ENCODE measurements at places on chromosomes 13 and 19. TPM values are rescaled to one million over a fixed set of nuclear protein-coding genes. Genes with fewer than 3 reads are reported as not detected.

Gene ZNF625
- total RNA-seq: 1.3 TPM

Gene MBD3L3
- not detected for total RNA-seq

DNA sequence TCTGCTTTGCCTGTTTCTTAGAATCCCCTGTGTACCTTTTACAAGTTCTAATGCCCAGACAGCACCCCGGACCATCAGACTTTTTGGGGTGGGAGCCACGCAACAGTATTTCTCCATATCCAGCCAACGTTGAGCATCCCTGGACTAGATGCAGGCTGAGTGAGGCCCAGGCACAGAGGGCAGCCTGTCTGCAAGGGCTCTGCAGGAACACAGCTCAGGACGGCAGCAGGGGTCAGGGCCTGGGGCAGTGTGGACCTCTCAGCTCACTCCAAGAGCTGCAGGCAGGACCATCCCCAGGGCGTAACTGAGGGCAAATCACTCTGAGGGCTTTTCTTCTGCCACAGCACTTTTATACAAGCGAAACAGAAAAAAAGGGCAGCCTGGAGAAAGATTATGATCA, 95.8 kb downstream of the DNAJC15 start:
- no peaks in the 10 kb centered on the region for H3K36me3 ChIP-seq
- no peak overlapping the region for H3K27ac ChIP-seq
- no peak overlapping the region for H3K4me3 ChIP-seq
- no peaks in the 10 kb centered on the region for H3K4me1 ChIP-seq
- no peak for DNase-seq
- no peaks in the 10 kb centered on the region for H3K27me3 ChIP-seq

GRCh38 chr13:52787235-52787634, 47.6 kb upstream of the CNMD start:
- no peak overlapping the region for H3K27ac ChIP-seq
- H3K4me1 ChIP-seq: no peaks in the 10 kb centered on the region
- no peaks in the 10 kb centered on the region for H3K27me3 ChIP-seq
- H3K4me3 ChIP-seq: no peak overlapping the region
- no peak for DNase-seq

Gene EPSTI1
- 3.6 TPM for total RNA-seq

DNA sequence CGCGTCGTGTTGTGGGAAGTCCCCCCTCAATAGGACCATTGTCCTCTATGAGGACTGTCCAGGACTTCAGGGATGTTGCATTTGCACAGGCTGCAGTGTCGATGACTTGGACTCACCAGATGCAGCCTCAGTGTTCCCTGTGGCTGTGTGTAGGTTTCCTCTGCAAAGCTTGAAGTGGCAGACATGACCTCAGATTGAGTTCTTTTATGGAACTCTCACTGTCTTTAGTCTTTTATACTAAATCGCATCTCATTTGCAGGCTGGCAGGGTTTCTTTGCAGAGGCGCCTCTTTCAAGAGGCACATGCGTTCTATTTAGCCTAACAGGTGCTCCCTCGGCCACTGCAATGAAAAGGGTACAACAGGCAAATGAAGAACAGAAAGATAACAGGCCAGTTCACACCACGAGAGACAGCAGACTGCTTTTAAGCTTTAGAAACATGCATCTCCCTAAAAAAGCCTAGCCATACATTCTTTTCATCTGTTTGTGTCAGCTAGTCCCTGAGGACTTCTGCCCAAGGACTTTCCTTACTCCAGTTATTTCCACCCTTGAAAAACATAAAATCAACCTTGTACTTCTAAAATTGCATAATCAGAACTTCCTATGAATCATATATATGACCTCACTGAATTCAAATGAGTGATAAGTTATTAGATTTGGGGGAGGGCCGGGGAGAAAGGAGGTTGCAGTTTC, 118.4 kb downstream of the RAB20 start:
- no peaks in the 10 kb centered on the region for H3K4me1 ChIP-seq
- no peaks in the 10 kb centered on the region for H3K27me3 ChIP-seq
- no peak for DNase-seq
- no peaks in the 10 kb centered on the region for H3K36me3 ChIP-seq
- H3K4me3 ChIP-seq: no peak overlapping the region

Gene TMEM147
- total RNA-seq: 30.6 TPM

Gene AMER2
- total RNA-seq: not detected

- no peak for DNase-seq
- H3K27ac ChIP-seq: no peak overlapping the region
- H3K4me1 ChIP-seq: no peaks in the 10 kb centered on the region
- H3K36me3 ChIP-seq: no peaks in the 10 kb centered on the region
Measured at GRCh38 chr13:21080593-21080891, 19.2 kb upstream of the LATS2 start.

DNA sequence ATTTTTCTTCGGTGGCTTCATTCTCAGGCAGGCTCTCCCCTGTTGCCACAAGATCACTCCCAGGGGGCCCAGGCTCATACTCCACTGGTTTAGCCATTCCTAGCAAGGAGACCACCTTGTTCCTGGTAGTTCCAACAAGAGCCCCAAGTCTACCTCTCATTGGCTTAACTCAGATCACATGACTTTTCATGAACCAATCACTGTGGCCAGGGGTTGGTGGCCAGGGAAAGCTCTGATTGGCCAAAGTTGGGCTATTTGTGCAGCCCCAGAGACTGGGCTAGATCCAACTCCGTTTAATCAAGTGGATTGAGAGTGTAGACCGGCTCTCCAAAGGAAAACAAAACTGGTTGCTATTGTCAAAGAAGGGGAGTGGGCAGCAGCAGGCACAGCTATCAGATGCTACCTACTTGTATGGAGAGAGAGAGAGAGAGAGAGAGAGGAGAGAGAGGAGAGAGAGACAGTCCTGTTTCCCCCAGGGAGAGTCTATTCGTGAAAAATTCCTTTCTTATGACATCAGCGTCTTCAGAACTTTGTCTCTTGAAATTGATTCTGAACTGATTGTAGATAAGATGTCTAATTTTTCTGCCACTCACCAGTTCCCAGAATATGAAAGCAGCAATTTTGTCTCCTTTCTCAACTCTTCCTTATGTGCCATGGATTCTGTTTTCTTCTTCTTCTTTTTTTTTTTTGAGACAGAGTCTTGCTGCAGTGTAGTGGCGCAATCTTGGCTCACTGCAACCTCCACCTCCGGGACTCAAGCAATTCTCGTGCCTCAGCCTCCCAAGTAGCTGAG, 5.9 kb downstream of the CEACAM19 start:
- H3K4me1 ChIP-seq: no peaks in the 10 kb centered on the region
- H3K4me3 ChIP-seq: no peak overlapping the region
- no peaks in the 10 kb centered on the region for H3K27me3 ChIP-seq
- DNase-seq: no peak
- H3K36me3 ChIP-seq: no peaks in the 10 kb centered on the region

Gene IL27RA
- total RNA-seq: 3.0 TPM

DNA sequence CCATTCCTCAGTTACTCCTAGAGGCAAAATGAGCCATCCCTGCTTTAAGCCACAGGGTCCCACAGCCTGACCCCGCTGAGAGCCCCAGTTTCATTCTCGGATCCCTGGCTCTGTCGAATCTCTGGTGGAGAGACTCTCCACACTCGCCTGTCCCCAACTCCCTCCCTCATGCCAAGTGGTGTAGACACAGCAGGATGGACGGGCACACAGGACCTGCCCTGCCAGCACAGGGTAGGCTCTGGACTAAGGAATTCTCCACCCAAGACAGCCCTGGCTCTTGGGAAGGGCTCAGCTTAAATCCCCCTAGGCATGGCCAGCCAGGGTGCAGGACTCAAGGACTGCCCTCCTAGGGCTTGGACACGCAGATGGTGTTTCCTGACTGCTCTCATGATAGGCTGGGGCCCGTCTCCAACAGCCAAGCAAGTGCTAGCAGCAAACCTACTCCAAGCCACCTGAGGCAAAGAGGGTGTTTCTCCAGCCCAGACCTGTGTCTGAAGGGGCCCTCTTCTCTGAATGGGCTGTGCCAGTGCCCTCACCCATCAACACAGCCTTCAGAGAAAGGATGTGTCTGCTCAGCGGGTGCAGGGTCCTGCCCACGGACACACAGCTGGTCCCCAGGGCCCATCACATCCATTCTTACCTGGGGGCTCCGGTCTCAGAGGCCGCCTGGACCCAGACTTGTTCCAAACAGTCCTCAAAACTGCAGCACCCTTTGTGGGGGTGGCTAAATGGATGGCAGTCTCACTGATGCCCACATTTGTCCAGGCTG, 65.3 kb downstream of the PEPD start:
- no peaks in the 10 kb centered on the region for H3K27me3 ChIP-seq
- H3K4me3 ChIP-seq: no peak overlapping the region
- no peaks in the 10 kb centered on the region for H3K4me1 ChIP-seq
- peaks cover 14% of the 10 kb centered on the region for H3K36me3 ChIP-seq
- peak; percentile 38 for DNase-seq
- no peak overlapping the region for H3K27ac ChIP-seq

Gene TMEM221
- not detected for total RNA-seq

Gene POLD1
- 9.4 TPM for total RNA-seq

GRCh38 chr19:58001895-58002369, 688 bp downstream of the ZNF606 start:
- no peaks in the 10 kb centered on the region for H3K4me1 ChIP-seq
- peaks cover 35% of the 10 kb centered on the region for H3K36me3 ChIP-seq
- no peaks in the 10 kb centered on the region for H3K27me3 ChIP-seq
- no peak for DNase-seq
- H3K4me3 ChIP-seq: peak overlapping the region; percentile 93

- no peak overlapping the region for H3K4me3 ChIP-seq
- H3K36me3 ChIP-seq: no peaks in the 10 kb centered on the region
- no peaks in the 10 kb centered on the region for H3K27me3 ChIP-seq
- no peaks in the 10 kb centered on the region for H3K4me1 ChIP-seq
- no peak for DNase-seq
Measured at GRCh38 chr19:37160153-37160552, 12.3 kb downstream of the ZNF585A start.

Gene ZBTB32
- 0.15 TPM for total RNA-seq

DNA sequence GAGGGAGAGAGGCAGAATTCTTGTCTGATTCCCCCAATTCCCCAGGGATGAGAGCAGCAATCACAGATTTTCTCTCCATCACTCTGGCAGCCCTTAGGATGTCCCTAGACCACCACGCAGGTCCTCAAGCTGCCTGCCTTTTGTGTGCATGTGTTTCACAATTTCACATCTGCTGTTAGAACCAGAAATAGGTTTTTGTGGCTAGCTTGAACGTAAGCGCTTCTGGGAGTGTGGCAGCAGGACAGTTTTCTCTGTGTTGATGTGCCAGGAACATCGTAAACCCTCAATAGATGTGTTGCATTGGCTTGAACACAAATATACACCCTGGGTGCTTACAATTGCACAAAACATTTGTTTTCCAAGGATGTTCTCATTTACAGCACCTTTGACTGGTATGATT, 78.8 kb upstream of the TMTC4 start:
- H3K27me3 ChIP-seq: no peaks in the 10 kb centered on the region
- no peak for DNase-seq
- H3K27ac ChIP-seq: no peak overlapping the region

DNA sequence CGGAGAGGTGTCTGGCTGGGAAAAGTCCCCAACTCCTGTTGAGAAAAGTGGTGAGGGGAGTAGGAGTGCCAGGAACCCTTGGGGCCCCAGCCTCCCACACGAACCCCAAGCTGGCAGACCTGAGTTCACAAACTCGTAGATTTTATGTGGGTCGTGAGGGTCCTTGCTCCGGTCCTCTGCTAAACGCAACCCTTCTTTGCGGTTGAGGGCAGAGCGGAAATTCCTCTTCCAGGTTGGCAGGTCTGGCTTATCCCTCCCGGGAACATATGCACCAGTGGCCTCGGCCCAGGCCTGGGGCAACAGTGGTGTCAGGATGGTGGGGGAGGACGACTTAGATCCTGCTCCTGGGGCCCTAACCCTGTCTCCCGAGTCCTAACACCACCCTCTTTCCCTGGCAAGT, 2.4 kb downstream of the IRF3 start:
- H3K27ac ChIP-seq: no peak overlapping the region
- H3K4me1 ChIP-seq: no peaks in the 10 kb centered on the region
- H3K27me3 ChIP-seq: no peaks in the 10 kb centered on the region
- no peak for DNase-seq

DNA sequence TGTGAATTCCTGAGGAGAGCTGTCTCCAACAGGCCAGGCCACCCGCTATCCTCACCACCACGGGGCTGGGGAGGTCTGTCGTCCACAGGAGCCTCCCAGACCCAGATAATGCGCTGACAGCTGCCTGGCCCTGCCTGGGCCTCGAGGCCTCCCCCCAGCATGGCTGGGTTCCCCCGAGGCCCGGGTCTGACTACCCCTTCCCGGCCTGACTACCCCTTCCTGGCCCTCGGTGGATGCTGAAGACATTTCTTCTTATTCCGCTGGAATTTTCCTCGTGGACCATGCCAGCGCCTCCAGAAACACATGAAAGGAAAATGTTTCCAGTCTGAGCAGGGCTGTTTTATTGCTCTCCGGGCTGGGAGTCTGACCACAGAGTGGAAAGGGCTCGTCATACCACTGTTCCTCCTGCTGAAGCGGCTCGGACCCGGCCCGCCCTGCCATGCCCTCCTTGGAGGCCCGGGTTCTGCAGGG, 16.8 kb upstream of the COMP start:
- no peaks in the 10 kb centered on the region for H3K4me1 ChIP-seq
- H3K36me3 ChIP-seq: no peaks in the 10 kb centered on the region
- no peaks in the 10 kb centered on the region for H3K27me3 ChIP-seq
- DNase-seq: no peak
- H3K4me3 ChIP-seq: no peak overlapping the region
- H3K27ac ChIP-seq: no peak overlapping the region

DNA sequence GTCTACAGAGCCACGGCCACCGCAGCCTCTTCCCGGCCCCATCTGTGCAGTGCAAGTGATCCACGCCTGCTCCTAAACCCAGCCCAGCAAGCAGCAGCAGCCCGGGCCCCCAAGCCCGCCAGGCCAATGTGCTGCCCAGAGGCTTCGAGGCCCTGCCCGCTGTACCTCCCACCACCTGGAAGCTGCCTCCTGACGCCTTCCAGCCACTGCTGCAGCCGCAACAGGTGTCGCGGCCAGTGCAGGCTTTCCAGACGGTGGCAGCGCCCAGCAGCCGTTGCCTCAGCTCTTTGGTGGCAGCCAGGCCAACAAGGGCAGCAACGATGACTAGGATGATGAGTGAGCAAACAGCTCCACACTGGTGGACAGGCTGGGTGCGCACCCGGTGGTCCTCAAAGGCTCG, 50.2 kb upstream of the TPM4 start:
- no peaks in the 10 kb centered on the region for H3K4me1 ChIP-seq
- H3K27ac ChIP-seq: no peak overlapping the region
- DNase-seq: no peak
- H3K4me3 ChIP-seq: no peak overlapping the region
- no peaks in the 10 kb centered on the region for H3K27me3 ChIP-seq
- no peaks in the 10 kb centered on the region for H3K36me3 ChIP-seq

- DNase-seq: no peak
- no peaks in the 10 kb centered on the region for H3K4me1 ChIP-seq
- no peak overlapping the region for H3K27ac ChIP-seq
- no peaks in the 10 kb centered on the region for H3K36me3 ChIP-seq
- no peaks in the 10 kb centered on the region for H3K27me3 ChIP-seq
Measured at GRCh38 chr13:94168783-94169453, 310.6 kb downstream of the DCT start.
